AG04449 (cell line): ENCODE measurements at places on chromosomes 13 and 19.

DNA sequence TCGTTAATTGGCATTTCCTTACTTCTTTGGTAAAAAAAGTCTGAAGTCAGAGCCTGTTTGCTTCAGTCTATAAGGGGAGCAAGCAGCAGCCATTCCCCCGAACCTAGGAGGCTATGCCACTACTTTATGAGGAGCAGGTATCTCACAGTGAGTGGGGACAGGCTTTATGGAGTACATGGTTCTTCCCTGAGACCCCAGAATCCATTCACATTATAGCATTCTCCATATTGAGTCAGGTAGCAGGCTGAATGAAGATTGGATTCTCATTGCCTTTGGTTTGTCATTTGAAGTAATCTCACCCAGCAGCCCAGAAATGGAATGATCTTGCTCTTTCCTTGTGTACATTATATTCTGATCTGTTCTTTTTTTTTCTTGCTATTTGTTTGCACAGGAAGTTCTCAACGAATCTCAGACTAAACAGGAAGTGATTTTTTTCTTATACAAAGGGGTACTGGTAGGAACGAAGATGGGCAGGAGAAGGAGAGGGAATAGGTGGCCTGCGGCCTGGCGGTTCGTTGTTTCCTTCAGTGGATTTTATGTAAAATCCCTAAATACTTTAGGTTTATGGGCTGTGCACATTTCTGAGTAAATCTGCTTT is 74.4 kb downstream of the ARHGAP35 start:
- DNase-seq: no peak

- DNase-seq: no peak
Observed at GRCh38 chr19:43532571-43532961, 422 bp upstream of the ZNF575 start.

DNA sequence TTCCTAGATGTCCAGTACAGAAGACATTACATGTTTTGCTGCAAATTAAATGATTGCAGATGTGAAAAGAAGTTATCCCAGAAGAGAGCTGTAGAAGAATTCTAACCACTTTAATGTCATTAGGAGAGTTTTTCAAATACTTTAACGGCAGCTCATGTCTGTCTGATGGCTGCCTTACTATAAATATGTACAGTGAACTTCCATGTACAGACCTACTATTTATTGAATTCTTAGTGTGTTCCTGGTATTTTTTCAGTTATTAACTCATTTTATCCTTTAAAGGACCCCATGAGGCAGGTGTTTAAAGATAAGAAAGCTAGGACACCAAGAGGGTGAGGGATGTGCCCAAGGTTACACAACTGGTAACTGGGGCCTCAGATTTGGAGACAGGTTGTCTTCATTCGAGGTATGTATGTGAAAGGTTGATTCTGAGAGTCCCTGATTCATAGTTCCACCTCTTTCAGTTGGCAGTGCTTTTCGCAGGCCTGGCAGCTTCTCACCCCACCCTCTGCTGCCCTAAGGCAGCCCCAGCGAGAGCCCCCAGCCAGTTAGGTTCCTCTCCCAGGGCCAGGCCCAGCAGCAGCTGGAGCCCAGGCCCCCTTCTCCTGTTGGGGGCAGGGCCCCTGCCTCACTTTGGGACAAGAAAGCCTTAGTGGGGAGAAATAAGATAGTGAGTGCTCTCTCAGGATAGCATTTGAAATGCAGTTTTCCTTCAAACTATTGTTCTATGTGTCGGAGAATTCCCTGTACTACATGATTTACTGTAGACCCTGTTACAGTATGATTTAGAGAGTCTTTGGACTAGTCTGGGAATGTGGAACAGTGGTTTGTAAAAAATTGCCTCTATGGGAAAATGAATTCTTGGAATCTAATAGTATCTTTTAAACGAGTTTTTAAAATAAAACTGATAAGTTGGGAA is 67.7 kb upstream of the TEX29 start:
- peak; percentile 77 for DNase-seq

GRCh38 chr13:56356690-56357089 is 784.0 kb upstream of the PRR20A start:
- DNase-seq: no peak

DNA sequence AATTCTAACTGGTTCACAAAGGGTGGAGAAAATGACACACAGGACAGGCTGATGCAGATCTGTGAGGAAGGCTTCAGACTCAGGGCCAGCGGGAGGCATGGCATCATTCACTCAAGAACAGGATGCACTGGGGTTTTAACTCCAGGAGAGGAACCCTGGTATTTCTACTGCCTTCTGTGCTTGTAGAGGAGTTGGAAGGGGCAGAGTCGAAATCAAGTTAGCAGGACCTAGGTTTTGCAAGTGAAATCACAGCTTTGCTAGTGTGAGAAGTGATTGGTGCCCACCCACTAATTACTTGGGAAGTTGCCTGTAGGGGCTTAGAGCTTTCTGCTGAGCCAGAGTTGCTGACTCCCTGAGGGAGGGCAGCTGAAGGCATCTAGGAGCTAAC is 92.7 kb downstream of the AKAP11 start:
- no peak for DNase-seq

DNA sequence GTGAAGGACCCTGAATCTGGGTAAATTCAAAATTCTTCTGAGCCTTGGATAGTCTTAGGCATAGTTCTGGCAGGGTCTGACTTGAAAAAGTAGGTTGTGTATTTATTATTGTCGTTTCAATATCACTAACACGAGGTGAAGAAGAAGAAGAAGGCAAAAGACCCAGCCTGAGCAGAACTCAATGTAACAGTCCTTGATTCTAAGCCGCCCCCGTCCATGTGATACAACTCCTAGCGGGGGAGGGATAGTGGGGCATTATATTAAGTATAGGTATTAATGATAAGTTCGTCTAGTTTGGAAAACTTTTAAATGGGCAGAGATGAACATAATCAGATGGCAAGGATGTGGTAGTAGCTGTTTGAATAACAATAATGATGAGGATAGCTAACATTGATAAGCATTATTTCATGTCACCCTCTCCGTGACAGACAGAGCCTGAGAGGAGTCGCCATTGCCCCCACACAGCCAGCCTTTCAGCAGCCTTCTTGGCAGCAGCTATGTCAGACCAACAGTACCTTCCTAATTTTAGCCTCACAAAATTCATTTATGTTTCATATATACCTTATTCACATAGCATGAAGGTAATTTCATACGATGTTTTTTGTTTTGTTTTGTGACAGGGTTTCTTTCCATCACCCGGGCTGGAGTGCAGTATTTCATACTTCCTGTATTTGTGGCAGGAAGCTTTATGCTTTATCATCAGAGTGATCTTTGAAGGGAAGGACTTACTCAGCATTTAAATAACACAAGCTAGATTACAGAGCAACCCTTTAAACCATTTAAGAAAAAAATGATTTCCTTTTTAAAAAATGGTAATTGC is 64.4 kb upstream of the NPAS1 start:
- no peak for DNase-seq
